ENCODE measurements at places on chromosomes 3 and 15.

DNA sequence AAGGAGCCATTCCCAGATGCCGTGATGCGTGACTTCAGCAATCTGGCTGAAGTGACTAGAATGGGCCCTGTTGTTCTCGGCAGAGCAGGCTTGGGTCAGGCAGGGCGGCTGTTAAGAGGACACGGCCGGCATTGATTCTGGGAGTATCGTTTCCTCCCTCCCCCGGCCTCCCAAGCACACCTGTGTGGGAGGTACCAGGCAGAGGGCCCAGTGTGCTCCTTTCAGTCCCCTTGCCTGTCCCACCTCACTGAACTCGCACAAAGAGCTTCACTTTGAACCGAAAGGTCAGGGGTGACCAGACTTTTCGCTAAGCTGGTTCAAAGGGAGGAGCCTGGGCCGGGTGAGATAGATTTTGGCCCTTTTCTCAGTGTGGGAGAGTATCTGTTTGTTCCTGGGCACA lies 92.7 kb downstream of the CEMIP start:
- DNase-seq = no peak

DNA sequence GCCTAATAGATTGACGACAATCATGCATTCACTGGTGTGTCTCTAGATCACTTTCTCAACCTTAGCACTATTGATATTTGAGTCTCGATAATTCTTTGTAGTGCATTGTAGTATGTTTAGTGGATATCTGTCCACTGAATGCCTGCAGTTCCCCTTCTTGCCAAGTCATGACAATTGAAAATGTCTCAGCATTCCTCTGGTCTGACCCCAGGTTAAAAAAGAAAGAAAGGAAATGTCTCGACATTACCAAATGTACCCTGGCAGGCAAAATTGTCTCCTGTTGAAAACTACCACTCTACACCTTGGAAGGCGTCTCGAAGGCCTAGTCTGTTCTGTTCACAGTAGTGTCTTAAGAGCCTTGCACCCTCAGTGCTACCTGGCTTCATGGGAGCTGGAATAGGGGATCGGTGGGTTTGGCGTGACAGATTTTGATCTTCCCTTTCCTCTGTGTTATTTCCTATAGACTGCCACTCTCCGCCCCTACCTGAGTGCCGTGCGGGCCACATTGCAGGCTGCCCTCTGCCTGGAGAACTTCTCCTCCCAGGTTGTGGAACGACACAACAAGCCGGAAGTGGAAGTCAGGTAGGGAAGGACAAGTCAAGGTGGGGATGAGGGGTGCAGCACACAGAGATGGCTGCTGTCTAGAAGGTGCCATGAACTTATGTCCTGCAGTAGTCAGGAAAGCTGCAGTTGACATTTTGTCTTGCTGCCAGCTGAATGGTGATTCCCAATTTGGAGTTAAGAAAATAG lies 4.5 kb downstream of the ARPC4 start:
- DNase-seq = no peak

DNA sequence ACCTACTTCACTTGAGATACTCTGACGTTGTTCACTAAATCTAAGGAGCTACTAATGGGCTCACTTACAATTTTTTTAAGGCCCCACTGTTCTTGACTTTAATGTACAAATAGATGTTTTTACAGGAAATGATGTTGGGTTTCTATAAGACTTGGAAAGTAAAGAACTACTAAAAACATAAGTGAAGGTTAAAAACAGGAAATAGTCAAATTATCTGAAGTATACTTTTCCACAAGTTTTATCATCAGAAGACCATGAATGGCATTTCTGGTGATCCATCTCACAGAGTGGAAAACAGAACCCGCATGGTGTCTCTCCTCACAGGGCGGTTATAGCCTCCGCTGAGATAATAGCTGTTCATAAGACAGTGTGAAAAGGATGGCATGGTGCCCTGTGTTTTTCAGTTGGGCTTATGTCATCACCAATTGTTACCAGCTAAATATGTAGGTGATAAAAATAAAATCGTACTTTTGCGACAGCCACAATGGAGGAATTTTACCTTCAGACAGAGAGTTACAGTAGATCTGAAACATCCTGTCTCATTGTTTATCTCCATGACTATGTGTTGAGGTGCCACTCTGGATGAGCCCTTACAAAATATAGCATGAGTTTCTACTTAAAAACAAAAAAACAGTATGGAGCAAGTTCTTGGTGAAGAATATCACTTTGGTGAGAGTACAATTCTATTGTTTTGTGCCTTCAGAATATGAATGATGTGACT lies 462.4 kb downstream of the RAP2B start:
- DNase-seq = no peak

- no peak for DNase-seq
Observed at GRCh38 chr3:62367763-62368195, 5.6 kb downstream of the FEZF2 start.

DNA sequence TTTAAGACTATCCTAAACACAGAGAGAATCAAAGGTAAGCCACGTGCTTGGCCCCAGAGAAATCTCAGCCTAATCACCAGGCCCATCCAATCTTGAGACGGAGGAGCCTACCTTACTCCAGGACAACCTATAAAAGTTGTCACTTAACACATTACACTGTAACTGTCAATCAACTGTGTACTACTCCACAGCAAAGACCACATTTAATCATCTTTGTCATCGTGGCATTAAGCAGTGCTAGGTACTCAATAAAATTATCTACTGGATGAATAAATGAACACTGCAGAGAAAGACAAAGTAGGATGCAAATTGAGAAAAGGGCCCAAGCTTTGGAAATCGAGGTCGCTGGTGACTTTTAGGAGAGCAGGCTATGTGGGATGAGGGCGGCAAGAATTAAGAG lies 466.7 kb downstream of the SHQ1 start:
- no peak for DNase-seq

DNA sequence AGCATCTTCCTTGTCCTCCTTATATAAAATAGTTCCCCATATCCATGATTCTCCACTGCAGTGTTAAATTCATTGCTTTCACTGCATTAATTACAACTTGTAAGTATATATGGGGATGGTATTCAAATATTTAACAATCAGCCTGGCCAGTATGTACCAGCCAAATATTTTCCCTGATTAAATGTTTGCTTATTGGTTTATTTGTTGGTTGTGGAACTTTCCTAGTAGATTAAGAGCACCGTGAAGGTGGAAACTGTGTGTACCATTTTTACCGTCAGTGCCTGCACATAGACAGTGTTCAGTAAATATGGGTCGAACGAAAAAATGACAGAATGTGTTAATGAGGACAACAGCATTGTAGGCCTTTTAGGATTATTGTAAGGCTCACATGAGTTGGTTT lies 7.0 kb downstream of the LAMP3 start:
- no peak for DNase-seq

- DNase-seq = no peak
Observed at GRCh38 chr3:141421639-141422319, 53.5 kb downstream of the ZBTB38 start.

DNA sequence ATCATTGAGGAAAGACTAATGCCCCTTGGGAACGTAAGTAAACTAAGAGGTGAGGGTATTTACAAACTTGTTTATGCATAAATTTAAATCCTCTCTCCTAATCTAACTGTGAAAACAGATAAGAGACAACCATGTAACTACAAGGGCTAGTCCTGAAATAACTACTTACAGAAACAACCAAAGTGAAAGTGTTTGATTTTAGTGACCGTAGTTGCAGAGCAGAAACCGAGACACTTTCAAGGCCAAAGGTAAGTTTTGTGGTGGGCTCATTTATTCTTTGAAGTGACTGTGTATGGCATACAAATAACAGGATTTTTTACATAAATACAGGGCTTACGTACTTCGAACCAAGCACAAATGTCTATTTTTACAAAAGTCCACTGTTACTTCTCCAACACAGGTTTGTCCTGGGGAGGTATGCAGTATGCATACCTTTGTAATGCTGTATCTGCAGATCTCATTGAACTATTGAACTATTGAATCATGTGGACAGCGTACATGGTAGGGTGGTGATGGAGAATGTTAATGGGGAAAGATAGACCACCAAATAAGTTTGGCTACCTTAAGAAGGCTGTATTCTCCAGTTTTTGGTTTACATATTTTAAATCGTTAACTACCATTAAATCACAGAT lies 99.6 kb upstream of the RBMS3 start:
- no peak for DNase-seq

DNA sequence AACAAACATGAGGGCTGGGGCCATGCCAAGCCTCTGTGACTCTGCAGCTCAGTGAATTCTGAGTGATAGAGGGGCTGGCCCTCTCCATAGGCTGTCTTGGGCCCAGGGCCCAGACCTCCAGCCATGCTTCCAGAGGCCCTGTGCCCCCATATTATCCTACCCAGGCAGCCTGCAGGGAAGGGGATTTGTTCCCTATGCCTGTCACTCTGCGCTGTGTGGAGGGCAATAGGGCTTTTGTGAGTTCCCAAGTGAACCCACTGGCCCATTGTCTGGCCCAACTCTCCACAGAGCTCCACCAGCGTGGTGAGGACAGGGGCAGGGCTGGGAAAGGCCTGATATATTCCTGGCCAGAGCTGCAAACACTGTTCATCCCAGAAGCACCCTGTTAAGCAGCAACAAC lies 113.2 kb downstream of the EPHB1 start:
- DNase-seq = no peak

GRCh38 chr3:154191520-154191919 lies 70.3 kb downstream of the ARHGEF26 start:
- DNase-seq = no peak

DNA sequence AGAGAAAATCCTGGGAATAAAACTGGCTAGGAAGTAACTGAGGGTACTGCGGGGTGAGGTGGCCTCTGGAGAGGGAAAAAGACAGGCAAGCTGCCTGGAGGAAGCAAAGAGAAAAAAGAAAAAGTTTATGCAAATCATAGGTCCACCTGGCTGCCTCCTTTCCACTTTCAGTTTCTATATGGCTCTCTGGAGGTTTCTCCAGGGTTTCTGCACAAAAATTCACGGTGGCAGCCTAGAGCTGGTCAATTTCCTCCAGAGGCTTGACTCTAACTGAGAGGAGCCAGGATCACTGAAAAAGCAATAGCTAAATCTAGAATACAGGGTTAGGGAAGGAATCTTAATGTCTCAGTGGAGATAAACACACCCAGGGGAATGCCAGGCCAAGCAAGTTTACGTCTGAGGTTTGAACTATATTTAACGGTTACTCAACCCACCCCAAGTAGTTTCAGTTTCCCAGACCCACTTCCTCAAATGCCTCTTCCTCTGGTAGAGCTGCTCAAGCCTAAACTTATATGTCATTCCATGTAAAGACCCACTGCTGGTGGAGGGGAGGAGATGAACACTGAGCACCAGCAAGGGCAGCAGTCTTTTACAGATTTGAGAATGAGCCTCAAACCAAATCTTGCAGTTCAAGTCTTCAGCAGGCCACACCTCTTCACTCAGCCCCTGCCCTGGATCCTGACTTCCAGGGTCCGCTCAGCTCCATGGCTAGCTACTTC lies 5.7 kb downstream of the LYSMD2 start:
- peak; percentile 25 for DNase-seq

GRCh38 chr3:8619548-8619947 lies 25.1 kb downstream of the SSUH2 start:
- DNase-seq = peak; percentile 41

DNA sequence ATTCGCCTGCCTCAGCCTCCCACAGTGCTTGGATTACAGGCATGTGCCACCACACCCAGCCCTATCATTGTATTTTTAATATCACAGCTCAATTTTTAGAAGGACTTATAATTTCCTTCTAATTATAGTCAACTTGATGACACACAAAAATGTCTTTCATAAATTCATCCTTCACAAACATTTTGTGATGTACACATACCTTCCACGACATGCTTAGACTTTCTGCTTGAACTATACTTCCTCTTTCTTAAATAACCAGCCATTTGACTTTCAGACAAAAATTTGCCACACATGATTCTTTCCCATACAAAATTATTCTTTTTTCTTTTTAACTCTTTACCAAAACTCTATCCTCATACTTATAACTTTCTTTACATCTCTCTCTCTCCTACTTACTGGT lies 48.4 kb upstream of the CCK start:
- no peak for DNase-seq

- no peak for DNase-seq
Observed at GRCh38 chr3:66555214-66555844, 54.5 kb upstream of the LRIG1 start.

GRCh38 chr3:133548090-133548489 lies 25.4 kb upstream of the CDV3 start:
- DNase-seq = no peak

- DNase-seq = no peak
Observed at GRCh38 chr3:52820736-52821135, 9.7 kb downstream of the ITIH4 start.

DNA sequence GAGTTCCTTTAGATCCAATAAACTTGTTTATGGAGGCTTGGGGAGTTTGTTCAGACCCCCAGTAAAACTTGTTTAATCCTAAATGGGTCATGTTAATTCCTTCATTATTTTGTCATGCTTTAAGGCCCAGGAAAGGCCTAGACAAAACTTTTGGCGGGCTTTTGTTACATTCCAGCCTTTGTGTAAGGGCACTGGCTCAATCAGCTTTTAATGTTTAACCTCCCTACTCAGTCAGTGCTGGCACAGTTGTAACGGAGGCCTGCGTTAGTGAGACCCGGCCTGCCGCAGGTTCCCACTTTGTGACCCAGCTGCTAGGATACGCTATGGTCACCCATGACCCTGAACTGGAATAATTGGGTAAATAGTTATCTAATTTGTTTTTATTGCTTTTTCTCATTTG lies 59.2 kb downstream of the OXSM start:
- no peak for DNase-seq

GRCh38 chr3:78338405-78338804 lies 1298.5 kb downstream of the ROBO2 start:
- DNase-seq = no peak

DNA sequence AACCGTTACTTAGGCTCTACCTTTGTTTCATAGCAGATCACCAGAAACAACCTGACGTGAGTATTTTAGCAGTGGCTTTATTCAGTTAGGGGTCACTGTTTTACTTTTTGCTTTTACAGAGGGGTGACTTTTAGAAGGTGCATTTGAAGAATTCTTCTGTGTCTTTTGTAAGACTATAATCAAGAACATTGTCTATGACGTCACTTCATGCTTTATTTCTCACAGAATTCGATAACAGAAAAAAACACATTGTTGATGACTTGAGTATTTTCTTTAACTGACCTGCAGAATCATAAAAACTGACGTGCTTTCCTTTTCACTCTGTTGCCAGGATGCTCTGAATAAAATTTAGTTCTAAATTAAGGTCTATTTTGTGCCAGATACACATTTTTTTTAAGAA lies 244.5 kb downstream of the SLC9A9 start:
- no peak for DNase-seq

DNA sequence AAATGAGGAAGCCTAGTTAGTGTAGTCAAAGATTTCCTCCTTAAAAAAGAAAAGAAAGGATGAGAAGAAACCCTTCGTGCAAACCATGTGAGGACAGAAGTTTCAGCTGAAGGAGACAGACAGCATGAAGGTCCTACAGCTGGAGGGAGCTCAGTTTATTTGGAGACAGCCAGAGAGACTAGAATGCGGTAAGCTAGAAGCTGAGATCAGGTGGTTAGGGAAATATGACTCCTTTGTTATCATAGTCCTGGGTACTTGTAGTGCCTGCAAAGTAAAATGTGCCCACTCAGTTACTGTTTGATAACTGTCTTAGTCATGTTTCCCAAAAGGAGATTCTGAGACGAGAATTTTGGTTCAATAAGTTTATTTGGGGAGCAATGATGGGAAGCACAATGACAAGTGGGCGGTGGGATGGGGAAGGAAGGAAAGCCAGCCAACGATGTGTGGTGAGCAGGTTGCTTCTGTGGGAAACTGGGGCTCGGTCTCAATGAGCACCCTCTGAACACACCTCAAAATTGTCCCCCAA lies 178.8 kb upstream of the SNTN start:
- no peak for DNase-seq

Data from RWPE1 (cell line).